Activated CD4-positive, alpha-beta T cell treated with anti-CD3 and anti-CD28 coated beads for 4 hours (primary cell): ENCODE measurements at places on chromosomes 4 and X.
A peak's percentile ranks its signal among the peaks of the same experiment; 100 is the strongest.

DNA sequence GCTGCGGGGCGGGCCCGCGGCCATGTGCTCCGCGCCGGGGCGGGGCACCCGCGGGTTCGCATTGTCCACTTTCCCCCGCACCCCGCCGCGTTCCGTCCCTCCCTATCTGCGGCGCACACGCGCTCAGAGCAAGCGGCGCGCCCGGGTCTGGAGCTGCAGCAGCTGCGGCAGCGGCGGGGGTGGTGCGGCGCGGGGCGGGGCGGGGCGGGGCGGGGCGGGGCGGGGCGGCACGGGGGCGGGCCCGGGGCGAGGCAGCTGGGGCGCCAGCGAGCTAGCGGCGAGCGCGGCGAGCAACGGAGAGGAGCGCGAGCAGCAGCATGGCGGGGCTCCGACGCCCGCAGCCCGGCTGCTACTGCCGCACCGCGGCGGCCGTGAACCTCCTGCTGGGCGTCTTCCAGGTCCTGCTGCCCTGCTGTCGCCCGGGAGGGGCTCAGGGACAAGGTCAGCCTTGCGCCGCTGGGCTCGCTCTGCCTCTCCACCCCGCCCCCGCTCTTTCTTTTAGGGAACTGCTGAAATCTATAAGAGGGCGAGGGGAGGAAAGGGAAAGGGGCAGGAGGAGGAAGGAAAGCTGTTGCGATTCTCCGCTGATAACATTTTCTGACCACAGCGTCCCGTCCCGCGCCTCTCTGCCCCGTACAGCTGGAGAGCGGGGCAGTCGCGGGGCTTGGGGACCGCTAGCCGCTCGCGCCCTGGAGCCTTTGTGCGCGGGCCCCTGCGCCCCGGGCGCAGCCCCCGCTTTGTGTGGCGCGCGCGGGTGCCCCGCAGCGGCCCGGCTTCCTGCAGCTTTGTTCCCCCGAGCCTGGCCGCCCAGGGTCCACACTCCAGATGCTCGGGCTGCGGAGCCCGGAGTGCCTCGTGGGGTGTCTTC is at the start of gene TMEM131L:
Gene TMEM131L, plus strand, starts transcription at position 280 of the 868 bp plus-strand sequence. Its CDS starts 38 bp downstream, at position 318.
- DNase-seq, result peak; percentile 57

- DNase-seq, result no peak
Observed at GRCh38 chr4:74217365-74217764, 59.4 kb downstream of the MTHFD2L start.

DNA sequence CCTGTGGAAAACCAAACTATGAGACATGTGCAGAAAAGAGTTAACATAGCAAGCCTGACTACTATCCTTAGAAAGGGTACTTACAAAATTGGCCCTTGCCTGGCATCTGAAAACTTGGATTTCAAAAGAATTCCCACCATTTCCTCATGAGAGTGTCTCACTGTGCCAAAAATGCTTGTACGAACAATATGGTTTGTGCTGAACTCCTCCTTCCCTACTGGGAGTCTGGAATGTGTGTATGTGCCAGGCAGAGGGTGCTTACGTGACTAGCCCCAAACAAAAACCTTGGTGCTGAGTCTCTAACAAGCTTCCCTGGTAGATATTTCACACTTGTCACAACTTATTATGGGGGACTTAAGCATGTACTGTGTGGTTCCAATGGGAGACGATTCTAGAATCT is 81.7 kb upstream of the GIMD1 start:
- DNase-seq, result no peak

- DNase-seq, result no peak
Observed at GRCh38 chr4:107094332-107094731, 58.2 kb upstream of the DKK2 start.

GRCh38 chrX:150324035-150324728 is 38.9 kb upstream of the MAMLD1 start:
- DNase-seq, result no peak

DNA sequence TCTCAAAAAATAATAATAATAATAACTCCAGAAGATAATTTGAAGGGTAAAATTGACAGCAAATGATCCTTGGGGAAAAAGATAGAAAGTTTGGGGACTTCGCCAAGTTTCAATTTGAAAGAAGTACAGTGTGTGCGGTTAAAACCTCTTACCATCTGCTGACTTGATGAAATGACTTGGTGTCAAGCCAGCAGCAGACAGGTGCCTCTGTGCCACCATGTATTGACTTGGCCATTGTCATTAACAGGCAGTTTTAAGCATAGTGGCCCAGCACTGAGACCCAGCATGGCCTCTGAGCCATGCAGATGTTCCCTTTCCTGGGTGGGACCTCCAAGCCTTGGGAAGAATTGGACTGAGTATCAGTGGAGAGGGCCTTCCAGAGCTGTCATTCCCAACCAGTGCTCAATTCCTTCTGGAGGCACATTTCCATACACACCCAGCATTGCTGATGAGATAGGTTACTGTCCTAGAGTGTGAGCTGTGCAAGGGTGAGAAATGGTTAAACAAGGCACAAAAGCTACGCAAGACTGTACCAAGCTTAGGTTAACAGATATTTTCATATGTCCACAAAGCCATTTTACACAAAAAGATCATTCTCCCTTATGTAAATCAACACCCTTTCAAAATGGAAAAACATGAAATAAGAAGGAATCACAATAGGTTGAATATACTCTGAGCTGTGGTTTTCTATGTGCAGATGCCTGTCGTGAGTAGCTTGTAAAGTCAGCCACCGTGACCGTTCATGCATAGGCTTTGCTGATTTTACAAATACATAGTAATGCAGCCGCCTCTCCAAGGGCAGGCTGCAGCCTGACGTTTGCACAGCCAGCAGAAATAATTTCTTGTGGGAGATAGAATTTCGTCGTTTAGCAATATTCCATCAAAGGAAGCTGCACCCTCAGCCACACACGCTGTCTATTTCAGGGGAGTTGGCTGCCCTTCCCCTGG is 59.4 kb upstream of the FBXW7 start:
- no peak for DNase-seq
